Right renal pelvis (tissue), 4 donors: ENCODE measurements at places on chromosomes 13 and 19. TPM values are rescaled to one million over a fixed set of nuclear protein-coding genes. Genes with fewer than 3 reads are reported as not detected.

EXOC3L2 gene
- 9.1 TPM for polyA plus RNA-seq

HMGB1 gene
- 808 TPM for polyA plus RNA-seq

ZNF723 gene
- not detected for polyA plus RNA-seq

KLK4 gene
- 0.05 TPM for polyA plus RNA-seq

CELF5 gene
- polyA plus RNA-seq: 0.51 TPM

DACT3 gene
- polyA plus RNA-seq: 24.2 TPM

FRY gene
- polyA plus RNA-seq: 61.3 TPM

IRF3 gene
- 44.0 TPM for polyA plus RNA-seq

DCT gene
- 0.47 TPM for polyA plus RNA-seq

KLK14 gene
- 0.30 TPM for polyA plus RNA-seq

ZNF737 gene
- polyA plus RNA-seq: 25.5 TPM

GRCh38 chr19:29088761-29089160, 124.2 kb downstream of the UQCRFS1 start:
- DNase-seq: no peak

DNA sequence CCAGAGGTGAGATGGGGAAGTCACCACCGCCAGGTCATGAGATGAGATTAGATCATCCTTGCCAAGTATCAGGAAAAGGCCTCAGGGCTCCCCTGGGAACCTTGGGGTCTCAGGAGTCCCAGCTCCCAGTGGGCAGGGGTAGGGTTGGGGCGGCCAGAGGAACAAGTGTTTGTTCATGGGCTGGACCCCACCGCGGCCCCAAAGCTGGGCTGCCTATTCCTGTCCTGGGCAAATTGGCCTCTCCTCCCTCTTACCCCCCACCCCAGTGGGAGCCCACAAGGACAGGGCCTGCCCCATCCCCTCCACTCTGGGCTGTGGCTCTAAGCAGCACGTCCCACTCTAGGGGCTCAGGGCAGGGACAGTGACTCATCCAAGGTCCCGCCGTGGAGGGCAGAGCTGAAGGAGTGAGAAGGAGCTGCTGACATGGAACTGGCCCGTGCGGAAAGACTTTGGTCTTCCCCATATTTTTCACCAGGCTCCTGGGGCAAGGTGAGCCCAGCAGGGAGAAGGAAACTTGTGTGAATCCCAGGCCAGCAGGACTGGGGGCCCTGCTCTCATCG, 4.0 kb upstream of the HCN2 start:
- no peak for DNase-seq

GRCh38 chr19:13652810-13653590, 111.3 kb upstream of the MRI1 start:
- DNase-seq: no peak

DNA sequence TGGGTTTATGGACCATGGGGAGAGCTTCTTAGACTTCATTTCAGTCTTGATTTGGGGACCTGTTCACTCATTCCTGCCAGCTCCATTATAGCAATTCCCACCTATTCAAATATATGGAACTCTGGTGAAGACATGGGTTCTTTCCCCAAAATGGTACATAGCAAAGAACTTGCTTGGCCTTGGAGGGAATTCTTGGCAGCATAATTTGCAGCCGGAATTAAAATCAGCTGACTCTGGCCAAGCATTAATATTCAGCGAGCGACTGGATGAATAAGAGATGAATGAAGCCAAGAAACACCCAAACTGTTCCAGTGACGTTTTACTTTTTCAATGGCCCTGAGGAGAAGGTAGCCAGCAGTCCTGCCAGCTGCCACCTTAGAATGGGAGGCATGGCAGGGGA, 88.4 kb upstream of the SOX1 start:
- no peak for DNase-seq

GRCh38 chr13:85537601-85538000, 261.6 kb downstream of the SLITRK6 start:
- DNase-seq: no peak

- DNase-seq: no peak
These were observed 733.5 kb upstream of the SGCG start for GRCh38 chr13:22447132-22447886.

GRCh38 chr13:42413484-42413815, 141.5 kb downstream of the AKAP11 start:
- no peak for DNase-seq

DNA sequence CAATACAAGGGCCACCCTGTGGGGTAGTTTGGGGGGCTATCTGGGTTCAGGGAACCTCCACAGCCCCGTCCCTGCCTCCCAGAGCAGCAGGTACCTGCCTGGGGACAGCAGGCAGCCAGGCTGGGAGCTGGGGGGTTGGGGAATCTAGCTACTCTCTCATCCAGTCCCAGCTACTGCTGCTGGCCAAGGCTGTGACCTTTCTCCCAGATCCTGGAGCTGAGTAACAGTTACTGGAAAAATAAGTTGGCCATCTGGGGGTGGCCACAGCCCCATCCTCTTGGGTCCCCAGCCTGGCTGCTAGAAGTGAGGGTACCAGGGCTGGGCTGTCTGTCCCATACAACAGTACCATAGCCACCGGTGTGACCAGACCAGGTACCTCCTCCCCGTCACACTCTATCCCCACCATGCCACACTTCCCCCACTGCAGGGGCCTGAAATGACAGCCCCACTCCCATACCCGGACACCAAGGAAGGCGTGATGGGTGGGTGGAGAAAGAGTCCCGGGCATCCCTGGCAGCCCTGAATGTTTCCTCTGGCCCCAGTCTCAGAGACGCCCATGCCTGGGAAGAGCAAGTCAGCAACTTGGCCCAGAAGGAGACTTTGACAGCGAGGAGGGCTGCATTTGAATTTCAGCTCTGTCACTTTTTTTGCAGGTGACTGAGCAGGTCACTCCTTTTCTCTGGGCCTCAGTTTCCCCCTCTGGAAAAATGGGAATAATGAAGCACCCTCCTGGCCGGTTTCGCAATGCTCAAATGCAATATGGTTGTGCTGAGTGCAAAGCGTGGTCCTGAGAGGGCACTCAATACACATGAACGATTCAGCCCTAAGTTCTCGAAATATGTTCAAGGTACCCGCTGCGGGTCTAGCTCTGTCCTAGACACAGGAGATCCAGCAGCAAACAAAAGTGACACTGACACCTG, 30.7 kb upstream of the NFIC start:
- DNase-seq: no peak

- no peak for DNase-seq
These were observed 4.0 kb downstream of the EBI3 start for GRCh38 chr19:4233282-4233853.

DNA sequence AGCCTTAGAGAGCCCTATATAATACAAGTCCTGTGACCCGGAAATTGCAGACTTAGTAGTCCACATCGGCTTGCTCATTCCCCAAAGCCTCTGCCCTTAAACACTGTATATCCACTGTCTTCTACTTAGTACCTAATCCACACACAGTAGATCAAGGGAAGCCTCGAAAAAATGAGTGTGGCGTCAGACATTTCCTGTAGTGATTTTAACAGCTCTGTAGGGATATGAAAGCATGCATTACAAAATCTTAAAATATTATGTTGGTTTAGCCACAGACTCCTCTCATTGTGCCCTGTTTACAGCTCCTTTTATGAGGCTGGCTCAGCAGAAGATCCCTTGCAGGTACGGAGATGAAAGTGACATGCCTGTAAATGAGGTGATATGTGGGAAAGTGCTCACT, 416.3 kb downstream of the LIG4 start:
- no peak for DNase-seq

GRCh38 chr13:44519642-44520041, 56.5 kb downstream of the TSC22D1 start:
- DNase-seq: no peak

DNA sequence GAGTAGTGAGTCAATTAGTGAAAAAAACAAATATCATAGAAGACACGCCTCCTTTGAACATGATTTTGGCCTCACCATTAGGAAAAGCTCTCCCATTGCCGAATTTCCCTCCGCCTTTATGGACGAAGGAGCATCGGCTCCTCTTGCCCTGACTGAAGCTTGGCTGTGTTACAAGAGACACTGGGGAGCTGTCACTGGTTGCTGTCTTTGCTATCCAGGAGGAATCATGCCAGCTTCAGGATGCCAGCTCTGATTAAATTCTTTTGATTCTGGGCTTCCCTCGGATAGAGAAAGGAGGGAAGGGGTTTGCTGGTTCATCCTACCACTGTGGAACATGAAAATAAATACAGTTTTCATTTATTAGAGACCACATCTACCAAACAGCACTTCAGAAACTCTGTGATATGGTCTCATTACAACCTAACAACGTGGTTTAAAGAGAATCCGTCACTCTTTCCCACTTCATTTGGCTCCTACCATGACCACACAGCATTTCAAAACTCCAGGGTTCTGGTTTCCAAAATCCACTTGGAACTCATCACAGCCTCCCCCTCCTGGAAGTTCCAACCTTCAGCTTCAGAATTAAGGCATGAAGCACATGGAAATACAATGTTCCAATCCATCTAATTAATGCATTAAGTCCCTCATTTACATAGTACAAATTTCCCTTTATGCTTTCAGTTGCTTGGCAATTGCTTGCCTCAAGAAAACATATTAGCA, 446.0 kb downstream of the EFNB2 start:
- DNase-seq: no peak

DNA sequence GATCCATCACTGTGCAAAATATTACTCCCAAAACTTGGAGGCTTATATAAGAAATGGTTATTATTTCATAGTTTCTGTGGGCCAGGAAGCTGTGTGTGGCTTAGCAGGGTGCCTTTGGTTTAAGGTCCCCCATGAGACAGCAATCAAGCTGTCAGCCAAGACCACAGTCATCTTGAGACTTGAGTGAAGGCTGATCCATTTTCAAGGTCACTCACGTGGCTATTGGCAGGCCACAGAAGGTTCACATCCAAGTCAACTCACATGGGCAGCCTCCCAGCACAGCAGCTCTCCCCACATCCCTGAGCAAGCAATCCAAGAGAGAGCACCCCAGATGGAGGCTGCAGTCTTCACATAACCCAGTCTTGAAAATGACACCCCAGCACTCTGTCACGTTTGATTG, 537.4 kb downstream of the MYO16 start:
- no peak for DNase-seq

- no peak for DNase-seq
These were observed 199.8 kb downstream of the COG6 start for GRCh38 chr13:39855236-39855635.

GRCh38 chr19:15439078-15439799, 10.5 kb downstream of the WIZ start:
- no peak for DNase-seq

DNA sequence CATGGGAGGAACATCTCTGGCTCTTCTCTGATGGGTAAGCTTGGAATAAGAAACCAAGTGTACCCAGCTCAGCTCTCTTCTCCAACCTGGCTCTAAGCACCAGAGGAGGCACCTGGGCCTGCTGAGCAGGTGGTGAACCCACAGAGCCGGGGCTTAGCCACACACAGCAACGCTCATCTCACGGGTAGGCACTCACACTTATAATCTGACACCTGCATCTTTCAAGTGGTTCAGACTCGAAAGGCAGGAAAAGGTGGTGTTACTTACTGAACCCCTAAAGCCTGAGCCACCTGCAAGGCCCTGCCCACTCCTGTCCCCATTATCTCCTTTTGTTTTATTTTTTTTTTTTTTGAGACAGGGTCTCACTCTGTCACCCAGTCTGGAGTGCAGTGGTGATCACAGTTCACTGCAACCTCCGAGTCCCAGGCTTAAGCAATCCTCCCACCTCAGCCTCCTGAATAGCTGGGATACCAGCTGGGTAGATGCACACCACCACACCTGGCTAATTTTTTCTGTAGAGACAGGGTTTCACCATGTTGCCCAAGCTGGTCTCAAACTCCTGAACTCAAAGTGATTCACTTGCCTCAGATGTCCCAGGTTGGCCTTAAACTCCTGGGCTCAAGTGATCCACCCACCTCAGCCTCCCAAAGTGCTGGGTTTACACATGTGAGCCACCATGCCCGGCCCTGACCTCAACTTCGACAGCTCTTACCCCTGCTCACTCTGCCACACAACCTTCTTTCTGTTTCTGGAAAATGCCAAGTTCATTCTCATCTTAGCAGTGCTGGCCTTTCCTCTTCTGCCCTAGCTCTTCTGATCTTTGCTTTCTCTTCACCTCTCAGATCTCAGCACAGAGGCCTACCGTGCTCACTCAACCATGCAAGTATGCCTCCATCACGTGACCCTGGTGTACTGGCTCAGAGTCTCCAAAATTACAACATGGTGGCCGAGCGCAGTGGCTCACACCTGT, 9.7 kb downstream of the FBXL12 start:
- DNase-seq: no peak

- DNase-seq: no peak
These were observed 27.9 kb downstream of the UGGT2 start for GRCh38 chr13:96025283-96025682.

DNA sequence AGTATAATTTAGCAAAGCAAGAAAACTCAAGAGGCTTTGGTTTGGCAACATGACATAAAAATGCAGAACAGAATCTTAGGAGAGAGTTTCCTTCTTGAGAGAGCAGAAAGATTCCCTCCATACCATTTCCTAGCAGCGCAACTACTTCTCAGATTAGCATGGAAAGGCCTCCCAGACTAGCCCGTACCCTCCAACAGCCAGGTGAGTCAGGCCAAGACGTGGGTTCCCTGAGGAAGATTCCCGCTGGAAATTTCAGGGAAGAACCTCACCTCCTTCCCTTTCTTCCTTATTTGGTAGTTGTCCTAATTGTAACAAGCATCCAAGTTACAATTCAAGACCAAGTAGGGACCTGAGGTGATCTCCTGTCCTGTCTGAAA, 12.3 kb downstream of the COL4A2 start:
- no peak for DNase-seq

- no peak for DNase-seq
These were observed 46.0 kb downstream of the C13orf46 start for GRCh38 chr13:113927661-113928581.

- DNase-seq: no peak
These were observed 1.8 kb downstream of the LRG1 start for GRCh38 chr19:4537953-4538600.

DNA sequence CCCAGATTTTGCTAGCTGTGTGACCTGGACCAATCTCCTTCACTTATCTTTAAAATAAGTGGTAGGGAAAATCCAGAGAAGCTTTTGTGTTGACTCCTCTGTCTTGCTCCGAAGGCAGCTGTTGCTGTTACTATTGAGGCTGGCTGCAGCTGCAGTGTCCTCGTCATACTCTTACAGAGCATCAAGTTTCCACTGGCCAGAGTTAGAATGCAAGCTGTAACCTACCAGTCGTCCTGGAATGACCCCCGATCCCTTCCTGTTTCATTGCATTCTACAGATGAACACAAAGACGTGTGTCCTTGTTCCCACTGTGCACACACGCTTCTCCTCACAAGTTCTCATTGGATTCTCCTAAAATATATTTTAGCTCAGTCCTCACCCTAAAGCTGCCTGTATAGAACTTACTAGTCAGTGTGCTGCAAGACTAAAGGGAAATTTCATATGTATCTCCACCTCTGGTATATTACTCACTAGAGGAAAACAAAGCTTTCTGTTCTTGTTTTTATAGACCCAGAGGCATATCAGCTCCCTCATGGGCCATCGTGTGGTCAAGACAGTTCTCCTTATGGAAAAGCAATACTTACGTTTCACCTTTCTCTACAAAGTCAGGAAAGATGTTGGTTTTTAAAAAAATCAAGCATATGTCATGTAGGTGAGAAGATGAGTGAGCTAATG, 589.8 kb downstream of the LMO7 start:
- DNase-seq: no peak
